Activated CD8-positive, alpha-beta memory T cell treated with anti-CD3 and anti-CD28 coated beads for 4 hours (primary cell): ENCODE measurements at places on chromosomes 3 and 15.

DNA sequence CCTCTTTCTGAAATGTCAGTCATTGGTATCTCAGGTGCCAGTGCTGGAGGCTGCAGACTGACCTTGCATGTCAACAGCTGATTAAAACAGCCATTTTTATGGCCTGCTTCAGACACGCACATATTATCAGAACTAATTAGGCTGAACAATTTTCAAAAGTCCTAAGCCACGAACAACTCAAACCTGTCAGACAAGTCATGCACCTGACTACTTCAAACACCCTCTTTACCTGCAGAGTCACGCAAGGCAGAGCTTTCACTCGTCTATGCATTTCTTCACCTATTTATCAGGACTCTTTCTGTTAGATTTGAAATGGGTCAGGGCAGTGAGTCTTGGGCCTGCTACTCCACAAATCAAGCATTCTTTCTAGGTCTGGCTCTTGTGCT is 26.7 kb downstream of the CLK3 start:
- DNase-seq, result no peak

DNA sequence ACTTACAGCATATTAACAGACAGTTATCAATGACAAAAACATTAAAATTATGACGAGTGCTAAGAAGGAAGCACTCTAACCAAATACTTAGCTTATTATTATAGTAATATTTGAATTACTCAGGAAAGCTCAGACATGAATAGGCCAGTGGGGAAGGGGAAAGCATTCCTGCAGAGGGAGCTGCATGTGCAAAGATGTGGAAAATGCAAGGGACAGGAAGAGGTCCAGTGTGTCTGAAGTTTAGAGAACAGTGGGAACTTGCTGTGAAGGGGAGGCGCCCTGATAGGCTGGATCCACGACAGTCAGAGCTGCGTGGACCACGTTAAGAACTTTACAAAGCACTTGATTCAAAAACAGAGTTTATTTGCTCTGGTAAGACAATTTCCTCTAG is 1.2 kb upstream of the SPICE1 start:
- no peak for DNase-seq

DNA sequence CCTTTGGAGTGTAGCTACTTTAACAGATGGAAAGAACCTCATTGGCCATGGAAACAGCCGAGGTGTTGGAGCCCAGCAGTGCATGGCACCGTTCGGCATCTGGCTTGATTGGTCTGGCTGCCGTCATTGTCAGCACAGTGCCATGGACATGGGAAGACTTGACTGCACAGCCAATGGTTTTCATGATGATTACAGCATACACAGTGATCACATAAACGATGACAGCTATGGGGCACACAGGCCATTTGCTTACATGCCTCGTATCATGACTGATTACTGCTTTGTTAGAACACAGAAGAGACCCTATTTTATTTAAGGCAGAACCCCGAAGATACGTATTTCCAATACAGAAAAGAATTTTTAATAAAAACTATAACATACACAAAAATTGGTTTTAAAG is 44.1 kb downstream of the PGPEP1L start:
- no peak for DNase-seq

DNA sequence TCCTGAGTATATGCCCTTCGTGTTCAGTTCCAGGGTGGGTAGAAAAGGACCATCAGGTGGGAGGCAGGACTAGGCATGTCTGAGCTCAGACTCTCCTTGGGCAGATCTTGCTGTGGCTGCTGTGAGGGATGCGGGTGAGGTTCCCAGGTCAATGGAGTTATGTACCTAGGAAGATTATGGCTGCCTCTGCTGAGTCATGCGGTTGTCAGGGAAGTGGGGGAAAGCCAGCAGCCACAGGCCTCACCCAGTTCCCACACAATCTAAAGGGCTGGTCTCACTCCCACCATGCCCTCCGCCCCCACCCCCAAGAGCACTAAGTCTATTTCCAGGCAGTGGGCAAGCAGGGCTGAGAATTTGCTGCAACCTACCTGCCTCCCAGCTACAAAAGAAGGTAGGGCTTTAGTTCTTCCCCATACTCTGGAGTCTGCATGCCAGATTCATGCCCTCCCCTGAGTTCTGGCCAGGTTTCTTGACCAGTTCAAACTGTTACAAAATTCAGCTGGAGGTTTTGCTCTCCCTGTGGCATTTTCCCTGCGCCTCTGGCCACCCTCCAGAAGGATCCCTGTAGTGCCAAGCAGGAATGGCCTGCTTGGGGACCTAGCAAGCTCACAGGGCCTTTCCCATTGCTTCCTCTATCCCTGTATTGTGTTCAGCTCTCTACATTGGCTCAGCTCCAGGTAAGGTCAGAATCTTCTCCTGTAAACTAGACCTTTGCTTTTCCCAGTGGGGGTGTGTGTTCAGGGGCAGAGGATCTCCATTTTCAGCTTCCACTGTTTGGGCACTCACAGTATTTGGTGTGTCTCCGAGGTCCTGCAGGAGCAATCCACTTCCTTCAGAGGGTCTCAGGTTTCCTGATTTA is 12.7 kb upstream of the TMCO5A start:
- no peak for DNase-seq

GRCh38 chr3:94405258-94406035 is 342.6 kb downstream of the NSUN3 start:
- DNase-seq, result no peak

GRCh38 chr15:79943820-79944219 is 27.2 kb downstream of the BCL2A1 start:
- DNase-seq, result no peak

- DNase-seq, result no peak
Observed at GRCh38 chr3:58713715-58714401, 47.3 kb upstream of the FAM3D start.

GRCh38 chr15:66702787-66703539 is 927 bp downstream of the SMAD6 start:
- DNase-seq, result no peak

- no peak for DNase-seq
Observed at GRCh38 chr3:13025090-13025489, 48.1 kb downstream of the IQSEC1 start.

DNA sequence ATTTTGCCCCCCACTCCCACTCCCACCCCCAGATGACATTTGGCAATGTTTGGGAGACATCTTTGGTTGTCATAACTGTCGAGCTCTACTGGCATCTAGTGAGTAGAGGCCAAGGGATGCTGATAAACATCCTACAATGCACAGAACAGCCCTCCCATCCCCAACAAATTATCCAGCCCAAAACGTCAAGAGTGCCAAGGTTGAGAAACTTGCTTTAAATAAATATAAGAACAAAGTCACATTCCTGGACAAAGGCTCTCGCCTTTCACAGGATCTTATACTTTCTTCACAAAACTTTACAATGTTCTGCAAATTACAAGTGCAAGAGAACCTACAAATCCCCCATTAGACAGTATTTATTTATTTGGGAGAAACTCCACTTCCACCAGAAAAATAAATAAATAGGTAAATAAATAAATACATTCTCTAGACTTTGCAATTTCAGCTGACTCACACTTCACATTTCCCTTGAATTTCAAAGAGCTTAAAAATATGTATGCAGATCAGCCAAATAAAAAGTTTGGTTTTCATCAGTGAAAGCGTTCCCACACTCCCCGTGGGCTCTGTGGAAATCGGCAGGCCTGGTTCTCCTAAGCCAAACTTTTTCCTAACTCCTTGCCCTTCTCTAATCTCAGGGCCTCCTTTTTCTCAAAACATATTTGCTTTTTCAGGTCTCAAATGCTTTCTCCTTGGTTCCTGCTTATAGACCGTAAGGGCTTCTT is 12.7 kb upstream of the CPA3 start:
- DNase-seq, result no peak

DNA sequence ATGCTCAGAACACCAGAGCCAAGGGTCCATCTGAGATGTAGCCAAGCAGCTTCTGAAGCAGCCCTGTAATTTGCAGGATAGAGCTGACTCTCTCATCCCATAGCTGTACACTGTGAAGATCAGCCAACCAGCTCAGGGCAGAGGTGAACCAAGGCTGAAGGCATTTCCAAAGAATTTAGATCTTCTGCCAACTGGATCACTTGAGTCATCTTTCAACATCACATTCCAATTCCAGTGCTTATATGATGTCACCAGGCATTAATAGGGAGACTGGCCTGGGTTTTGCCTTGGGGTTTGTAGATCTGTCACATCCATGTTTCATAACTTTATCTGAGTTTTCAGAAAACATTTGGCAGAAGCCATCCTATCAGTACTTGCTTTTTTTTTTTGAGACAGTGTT is 98.2 kb downstream of the NR2F2 start:
- DNase-seq, result no peak

DNA sequence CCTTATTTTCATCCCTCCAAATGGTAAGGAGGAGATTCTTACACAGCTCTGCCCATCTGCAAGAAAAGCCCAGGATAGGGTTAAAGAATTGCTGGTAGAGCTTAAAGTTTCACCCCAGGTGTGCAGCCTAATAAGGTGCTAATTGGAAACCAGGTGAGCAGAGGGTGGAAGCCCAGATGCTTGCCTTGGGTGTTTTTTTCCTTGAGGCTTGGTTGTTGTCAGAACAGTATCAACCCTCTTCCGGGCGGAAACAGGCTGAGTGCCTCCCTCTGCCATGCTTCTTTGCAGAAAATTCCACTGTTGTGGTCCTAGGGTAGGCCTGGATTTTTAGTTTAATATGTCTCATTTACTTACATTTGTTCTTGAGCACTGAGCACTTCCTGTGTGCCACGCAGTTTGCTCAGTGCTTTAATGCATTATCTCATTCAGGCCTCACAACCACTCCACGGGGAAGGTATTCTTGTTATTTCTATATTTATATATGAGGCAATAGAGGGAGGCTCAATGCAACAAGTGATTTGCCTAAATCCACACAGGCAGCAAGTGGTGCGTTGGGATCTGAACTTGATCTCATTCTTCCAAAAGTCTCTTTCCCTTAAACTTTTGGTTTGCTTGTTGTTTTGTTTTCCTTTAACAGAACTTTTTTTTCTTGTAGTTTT is 115.0 kb upstream of the LRIG1 start:
- DNase-seq, result no peak

DNA sequence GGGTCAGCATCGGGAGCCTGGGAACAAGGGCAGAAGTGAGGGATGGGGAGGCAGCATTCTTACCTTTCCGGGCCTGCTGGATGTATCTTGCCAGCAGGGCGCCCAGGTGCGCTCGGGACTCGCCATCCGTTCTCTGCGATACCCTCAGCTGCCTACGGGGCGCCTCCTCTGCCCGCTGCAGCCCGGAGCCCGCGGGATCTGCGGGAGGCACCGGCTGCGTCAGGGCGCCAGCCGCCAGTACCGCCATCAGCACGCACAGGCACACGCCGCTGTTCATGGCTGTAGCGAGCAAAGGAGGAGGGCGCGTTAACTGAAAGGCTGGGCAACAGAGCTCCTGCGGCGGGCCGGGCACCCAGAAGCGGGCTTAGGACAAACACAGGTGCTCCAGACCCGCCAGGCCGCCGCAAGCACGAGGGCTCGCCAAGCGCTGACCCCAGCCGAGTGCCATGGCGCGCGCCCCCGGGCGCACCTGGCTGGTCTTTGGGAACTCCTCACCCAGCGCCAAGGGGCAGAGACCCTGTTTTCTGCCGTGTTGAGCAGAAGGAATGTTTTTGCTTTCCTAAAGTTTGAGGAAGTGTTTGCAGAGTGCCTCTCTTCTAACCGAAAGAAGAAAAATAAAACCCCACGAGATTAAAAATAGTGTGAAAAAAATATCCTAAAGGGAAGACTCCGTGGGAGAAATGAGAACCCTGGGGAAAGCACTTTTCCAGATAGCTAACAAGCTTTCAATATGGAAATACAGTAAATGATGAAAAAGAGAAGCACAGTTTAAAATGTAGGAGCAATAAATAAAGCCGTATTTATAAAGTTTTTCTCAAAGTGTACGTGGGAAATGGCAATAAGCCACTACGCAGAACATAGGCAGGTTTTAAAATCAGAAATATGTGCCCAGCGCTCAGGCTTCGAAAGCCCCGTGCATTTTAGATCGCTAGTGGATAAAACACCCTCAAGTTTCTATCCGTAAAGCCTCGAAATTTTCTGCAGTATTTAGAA is 2.3 kb downstream of the CCK start:
- DNase-seq, result no peak
